ENCODE measurements at places on chromosomes 2 and 18.

GRCh38 chr2:131148426-131148825, 43.3 kb downstream of the PLEKHB2 start:
- no peak for DNase-seq

DNA sequence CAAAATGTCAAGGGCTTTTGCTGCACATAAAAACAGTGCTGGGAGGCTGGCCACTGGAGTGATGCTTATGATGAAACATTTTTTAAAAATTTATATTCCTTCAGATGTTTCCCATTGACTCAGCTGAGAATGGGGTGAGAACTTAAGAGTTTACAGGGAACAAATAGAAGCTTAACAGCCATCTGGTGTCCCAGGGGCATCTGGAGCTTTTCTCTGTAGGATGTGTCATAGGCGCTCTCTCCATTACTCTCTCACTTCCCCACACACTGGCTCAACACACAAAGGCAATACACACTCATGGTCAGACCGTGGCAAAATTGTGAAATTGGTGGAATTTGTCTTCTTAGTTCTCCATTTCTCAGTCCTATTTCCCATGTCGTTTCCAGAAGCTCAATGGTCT, 783.1 kb upstream of the LRRTM1 start:
- DNase-seq: no peak

DNA sequence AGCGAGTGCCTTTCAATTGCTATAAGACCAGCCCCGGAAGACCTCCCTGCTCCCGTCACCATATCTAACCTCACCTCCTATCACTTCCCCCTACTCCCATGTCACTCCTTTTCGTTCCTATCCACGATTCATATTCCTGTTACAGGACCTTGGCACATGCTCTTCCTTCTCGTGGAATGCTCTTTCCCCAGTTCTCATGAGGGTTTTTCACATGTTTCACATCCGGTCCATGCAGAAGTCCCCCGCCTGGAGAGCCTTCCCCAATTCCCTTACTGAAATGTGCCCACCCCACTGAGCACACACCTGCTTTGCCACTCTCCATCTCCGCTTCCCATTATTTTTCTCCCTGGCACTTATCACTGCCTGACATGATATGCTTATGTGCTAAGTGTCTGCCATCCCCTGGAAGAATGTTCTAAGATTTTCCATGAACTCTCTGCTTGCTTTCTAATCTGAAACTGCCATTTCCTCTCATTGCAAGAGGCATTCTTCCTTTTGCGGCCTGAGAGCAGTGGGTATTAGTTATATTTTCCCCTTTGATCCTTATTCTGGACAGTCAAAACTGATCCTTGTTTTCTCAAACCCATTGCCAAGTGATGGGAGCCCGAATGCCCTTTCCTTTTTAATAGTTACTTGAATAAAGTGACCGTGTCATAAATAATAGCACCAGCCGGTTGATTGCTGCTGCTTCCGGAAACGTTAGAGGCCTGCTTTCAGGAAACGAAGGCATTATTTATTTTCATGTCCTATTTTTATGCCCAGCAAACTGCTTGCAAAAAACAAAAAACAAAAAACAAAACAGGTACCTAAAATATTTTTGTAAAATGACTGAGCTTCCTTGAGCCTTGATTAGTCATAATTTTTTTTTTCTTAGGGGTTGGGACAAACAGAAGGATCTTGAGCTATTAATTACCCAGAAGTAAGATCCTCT, 127.9 kb downstream of the ZNF532 start:
- DNase-seq: no peak

DNA sequence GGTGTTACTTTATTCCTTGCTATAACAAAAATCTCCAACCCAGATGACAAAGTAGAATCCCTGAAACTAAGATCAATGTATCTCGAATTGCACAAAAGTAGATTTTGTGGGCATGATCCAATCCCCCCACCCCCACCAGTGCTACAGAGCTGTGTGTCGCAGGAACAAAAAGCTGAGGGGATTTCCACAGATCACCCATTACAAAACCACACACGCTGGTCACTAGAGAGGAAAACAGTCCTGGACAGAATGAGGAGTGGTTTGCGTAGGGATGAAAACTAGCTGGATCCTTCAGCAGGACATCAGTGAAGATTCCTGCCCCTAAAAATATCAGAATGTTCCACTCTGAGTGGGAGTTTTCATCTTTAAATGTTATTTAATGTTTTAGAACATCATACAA, 165.3 kb upstream of the STK17B start:
- no peak for DNase-seq

DNA sequence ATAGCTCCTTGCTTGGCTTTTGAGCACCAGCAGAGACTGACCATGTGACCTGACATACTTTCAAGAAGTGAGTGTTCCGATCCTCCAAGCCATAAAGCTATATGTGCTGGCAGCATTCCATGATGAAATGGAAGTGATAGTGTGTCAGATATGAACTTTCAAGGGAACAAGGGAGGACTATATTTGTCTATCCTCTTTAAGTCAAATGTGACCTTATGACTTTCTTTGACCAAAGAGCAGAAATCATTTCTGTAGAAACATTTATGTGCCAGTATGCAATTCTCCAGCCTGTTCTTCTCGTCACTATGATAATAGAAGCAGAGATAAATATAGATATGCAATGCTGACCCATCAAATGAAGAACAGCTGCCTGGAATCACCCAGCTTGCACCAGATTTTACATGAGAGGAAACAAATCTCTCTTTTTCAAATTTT, 14.4 kb downstream of the HYCC2 start:
- DNase-seq: no peak

DNA sequence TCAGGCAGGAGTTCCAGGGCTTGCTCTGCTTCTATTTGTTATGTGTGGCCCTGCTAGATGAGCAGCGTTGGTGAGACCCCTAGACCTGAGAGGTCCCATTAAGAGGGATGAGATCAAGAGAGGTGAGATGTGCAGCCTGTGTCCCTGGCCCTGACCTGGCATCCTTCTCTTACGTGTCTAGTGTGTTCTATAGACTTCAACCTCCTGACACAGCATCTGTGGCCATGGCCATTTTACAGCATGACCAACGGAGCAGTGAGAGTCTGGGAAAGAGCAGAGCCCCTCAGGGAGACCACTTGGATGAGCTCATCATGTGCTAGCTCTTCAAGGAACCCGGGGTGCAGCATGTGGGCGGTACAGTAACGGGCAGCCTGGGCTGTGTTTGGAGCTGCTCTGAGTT, 32.7 kb upstream of the ASPRV1 start:
- DNase-seq: peak; percentile 45

- no peak for DNase-seq
Measured at GRCh38 chr2:71452565-71452964, 796 bp upstream of the DYSF start.

GRCh38 chr2:60925994-60926740, 44.8 kb downstream of the REL start:
- DNase-seq: no peak

GRCh38 chr2:201234663-201235135, 25.6 kb upstream of the CASP8 start:
- peak; percentile 54 for DNase-seq

DNA sequence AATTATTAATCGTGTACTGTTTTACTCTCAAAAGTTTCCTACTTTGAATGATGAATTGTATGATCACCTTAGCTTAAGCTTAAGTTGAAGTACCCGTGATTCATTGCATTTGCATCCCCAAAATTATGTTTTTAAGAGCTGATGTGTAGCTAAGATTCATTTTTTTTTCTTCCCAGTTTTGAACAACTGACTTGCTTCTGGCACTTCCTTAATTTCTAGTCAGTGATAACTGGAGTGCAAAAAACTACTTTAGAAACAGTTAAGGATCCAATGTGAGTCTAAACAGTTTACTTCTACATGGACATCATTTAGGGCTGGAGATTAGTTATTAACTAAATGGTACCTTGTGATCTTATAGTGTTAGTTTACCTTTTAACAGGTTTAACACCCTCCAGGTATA, 124.0 kb upstream of the CAVIN2 start:
- DNase-seq: no peak

DNA sequence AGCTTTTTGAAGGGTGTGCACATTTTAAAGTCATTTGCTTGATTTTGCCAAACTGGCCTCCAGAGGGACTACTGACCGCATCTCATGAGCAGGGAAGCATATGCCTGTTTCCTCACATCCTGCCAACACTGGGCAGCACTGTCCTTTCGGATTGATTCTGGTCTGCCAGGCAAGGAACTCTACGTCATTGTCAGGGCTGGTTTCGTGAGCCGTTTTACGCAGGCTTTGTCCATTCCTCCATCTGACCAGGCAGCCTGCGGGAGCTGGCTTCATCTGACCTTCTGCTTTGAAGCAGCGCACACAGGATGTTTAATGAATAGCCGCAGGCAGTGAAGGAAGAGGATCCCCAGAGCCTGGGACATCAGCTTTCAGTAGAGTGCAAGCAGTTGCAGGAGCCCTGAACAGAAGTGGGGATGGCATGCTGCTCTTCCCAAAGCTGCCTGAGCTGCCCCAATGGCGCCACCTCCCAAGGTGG, 46.3 kb upstream of the SEMA4C start:
- no peak for DNase-seq

GRCh38 chr2:241096979-241097378, 5.1 kb downstream of the MTERF4 start:
- DNase-seq: no peak

GRCh38 chr2:54628418-54628817, 95.0 kb upstream of the EML6 start:
- DNase-seq: no peak

DNA sequence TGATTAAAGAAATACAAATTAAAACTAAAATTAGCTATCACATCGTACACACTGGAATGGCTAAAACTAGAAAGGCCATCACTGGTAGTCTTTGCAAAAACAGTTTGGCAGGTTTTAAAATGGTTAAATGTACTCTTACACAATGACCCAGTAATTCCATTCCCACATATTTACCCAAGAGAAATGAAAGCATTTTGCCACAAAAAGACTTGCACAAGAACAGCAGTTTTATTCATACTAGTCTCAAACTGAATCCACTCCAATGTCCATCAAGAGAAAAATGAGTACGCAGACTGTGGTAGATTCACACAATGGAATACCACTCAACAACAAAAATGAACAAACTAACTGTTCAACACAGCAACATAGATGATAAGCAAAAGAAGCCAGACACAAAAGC, 29.1 kb downstream of the SP140L start:
- no peak for DNase-seq

GRCh38 chr2:144503242-144503641, 16.7 kb downstream of the ZEB2 start:
- DNase-seq: no peak

DNA sequence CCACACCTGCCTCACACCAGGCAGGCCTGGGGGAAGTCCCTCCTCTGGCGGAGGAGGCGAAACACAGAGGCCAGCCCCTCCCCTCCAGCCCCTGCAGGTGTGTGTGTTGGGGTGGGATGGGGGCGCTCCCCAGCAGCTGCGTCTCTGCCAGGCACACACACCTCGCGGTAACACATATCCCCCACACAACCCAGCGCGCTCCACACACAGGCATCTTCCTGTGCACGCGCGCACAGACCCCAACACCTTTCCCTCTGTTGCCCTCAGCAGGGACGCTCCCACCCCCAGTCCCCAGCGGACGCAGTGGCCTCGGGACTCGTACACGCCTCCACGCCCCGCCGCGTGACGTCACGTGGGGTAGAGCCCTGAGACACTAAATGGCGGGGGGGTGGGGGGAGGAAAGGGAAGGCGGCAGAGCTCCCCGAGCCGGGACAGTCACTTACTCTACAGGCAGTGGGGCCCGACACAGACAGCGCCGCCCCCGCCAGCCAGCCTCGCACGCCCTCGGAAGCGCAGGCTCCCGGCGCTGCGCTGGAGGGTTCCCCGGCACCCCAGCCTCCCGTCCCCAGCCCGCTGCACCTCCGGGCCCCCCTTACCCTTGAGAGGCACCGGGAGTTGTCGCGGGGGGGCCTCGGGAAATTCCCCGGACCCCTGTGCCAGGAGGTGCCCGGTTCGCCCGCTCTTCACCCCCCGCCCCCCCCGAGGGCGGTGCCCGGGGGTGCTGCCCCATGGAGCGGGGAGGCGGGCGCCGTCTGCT, at the start of gene WNT10A:
Gene WNT10A, plus strand, starts transcription at position 751 of the 757 bp plus-strand sequence. CDS start 144 bp downstream, outside the sequence.
- DNase-seq: peak; percentile 94

GRCh38 chr2:55839182-55839819, 84.3 kb downstream of the EFEMP1 start:
- DNase-seq: no peak

- DNase-seq: no peak
Measured at GRCh38 chr2:168210895-168211570, 36.4 kb downstream of the STK39 start.

DNA sequence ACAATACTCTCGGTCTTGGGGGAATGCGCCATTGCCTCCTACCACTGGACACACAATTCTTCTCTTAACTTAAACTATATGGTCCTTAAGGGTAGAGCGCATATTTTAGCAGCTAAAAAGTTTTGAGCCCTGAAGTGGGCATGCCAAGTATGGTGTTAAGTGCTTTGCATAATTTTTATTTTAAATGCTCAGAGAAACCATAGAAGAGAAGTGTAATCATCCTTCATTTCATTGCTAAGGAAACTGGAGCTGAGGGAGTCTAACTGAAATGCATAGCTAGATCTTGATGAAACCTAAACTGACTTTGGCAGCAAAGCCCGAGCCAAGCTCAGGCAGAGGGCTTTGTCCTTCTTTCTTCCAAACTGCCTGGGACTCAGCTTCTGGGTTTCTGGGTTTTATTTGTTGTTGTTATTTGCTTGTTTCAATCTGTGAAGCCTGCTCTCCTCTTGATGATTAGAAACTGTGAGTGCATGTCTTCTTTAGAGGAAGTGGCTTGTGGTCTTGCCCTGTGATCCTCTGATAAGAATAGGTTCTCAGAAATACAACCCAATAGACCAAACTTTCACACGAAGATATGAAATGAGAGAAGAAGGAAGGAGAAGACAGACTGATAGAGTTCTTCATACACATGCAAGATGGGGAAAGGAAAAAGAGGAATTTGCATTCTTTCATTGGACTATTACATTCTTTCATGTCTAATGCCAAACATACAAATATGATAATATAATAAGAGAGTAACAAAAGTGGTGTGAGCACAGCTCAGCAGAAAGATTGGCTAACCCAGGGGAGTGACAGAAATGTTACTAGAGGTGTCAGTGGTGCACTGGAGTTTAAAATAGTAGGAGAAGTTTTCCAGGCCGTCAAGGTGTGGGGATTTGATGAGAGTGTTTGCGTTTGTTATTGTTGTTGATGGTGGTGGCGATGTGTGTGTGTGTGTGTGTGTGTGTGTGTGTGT, 7.5 kb upstream of the RNF144A start:
- no peak for DNase-seq

DNA sequence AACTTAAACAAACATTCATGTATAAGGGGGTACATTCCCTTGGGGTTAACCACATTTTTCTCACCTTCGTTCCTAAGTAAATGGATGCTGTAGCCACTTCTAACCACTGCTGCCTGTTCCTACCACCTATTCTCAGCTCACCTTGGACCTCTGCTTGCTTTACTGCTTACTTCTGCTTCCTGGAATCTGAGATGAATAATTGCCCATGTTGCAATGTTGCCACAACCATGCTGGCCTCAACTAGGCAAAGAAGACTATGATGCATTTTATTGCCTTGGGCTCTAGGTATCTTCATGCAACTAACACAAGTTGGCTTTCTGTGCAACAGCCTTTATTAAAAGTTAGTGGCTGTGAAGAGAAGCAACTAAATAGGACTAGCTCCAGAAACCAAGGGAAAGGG, 106.3 kb upstream of the TCF4 start:
- DNase-seq: no peak
